ENCODE measurements at places on chromosomes 4 and X.

- DNase-seq, result no peak
Measured at GRCh38 chr4:118225511-118225910, 127.3 kb downstream of the PRSS12 start.

GRCh38 chrX:9638871-9639270, 126.8 kb downstream of the GPR143 start:
- DNase-seq, result no peak

DNA sequence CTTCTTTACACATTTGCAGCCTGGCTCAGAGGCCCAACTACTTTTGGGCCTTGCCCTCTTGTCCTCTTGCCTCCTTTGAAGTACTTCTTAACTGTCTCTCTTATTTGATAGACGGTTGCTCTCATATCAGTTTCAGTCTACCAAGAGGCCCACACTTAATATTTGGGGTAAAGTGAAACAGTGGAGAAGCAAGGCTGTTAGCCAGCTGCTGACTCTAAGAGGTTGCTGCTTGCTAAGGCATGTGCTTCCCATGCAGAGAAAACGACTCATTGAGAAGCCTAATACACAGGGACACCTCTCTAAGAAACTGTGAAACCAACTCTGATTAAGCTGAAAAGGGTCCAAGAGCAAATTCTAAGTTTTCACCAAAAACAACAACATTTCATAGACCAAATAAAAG, 94.6 kb downstream of the PPP3CA start:
- no peak for DNase-seq

- no peak for DNase-seq
Measured at GRCh38 chr4:140037353-140038030, 116.5 kb downstream of the MAML3 start.

DNA sequence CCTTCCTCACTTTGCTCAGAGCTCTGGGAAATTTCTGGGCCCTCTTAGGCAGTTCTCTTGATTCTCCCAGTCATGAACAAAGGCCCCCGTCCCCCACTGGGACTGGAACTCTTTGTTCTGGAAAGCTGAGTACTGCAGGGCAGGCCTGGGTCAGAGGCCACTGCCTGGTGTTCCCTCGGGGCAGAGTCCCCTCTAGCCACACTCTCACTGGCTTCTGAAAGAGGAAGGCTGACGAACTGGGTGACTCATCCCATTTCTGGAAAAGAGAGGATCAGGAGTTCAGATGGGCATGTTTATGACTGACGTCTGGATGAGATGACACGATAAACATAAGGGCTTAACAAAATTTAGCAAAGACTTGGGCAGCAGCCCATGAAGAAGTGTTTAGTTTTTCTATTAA, 47.7 kb downstream of the DDX3X start:
- DNase-seq, result no peak

- no peak for DNase-seq
Measured at GRCh38 chrX:108250654-108251579, 159.3 kb downstream of the ATG4A start.

DNA sequence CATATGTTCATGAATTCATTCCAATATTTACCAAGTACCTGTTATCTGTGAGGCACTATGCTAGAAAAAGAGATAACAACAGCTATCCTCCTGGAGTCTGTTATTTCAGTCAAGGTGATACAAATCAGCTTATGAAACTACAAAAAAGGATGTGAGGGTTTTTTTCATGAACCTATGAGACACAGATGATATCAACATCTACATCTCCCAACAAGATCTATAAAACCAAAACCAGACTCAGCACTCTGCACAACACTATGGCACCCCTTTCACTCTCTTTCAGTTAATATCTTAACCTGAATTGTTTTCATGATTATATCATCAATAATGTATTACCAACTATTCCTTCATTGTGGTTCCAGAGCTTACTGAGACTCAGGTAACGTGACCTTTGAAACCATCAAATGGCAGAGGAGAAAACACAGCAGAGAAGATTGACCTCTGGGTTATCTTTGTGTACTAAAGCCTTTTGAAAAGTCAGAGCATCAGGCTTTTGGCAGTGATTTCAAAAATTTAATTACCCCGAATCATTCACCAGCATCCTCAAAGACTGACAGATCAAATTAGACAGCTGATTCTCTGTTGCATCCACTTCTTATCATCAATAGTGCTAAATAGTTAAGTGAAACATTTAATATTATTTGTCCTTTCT, 244.6 kb upstream of the FTHL17 start:
- no peak for DNase-seq

DNA sequence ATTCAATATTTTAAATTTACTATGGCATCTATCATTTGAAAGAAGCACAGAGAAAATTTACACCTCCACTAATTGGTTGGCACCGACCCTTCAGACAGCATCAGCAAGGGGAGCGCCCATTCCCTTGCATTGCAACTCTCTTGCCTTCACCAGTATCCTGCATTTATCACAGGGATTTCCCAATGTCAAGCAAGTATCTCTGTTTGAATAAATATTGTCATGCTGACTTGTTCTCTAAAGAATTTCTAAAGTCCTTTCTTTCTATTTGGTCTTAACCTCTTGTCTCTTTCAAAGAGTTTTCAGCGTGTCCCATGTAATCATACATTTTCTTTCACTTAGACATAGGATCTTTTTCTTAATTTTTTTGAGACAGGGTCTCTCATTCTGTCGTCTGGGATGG, 10.4 kb downstream of the DCTD start:
- no peak for DNase-seq

DNA sequence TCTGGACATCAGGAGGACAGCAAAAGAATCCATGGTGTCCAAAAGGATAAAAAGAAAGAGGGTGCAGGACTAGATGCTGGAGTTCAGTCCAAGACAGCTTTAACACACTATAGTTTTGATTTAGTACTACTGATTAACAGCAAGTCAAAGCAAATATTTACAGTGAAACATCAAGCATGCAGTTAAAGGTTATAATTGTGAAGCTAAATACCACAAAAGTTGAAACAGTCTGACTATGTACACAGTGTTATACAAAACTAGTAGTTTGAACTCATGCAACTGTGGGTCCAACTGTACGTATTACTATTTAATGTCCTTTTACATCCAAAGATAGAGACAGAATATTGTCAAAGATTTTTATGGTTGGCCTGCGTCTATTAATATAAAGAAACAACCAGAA, 57.6 kb downstream of the CHIC2 start:
- DNase-seq, result no peak

- DNase-seq, result no peak
Measured at GRCh38 chr4:40940317-40940741, 190.6 kb downstream of the NSUN7 start.

DNA sequence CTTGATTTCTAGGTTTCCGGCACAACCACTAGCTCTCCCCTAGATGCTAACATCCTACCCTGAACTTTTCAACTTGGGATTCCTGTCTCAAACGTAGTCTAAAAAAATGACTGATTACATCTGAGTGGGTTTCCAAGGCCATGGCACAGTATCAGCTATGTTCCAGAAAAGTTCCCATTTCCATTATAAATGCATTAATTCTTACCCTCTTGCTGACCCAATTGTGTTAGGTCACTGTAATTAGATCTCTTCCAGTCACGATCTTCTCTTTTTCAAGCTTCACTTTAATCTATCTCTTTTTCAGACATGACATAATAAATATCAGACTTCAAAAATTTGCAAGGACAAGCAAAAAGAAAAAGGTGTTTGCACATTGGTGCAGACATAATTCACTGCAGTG, 50.6 kb upstream of the PDE5A start:
- DNase-seq, result no peak

DNA sequence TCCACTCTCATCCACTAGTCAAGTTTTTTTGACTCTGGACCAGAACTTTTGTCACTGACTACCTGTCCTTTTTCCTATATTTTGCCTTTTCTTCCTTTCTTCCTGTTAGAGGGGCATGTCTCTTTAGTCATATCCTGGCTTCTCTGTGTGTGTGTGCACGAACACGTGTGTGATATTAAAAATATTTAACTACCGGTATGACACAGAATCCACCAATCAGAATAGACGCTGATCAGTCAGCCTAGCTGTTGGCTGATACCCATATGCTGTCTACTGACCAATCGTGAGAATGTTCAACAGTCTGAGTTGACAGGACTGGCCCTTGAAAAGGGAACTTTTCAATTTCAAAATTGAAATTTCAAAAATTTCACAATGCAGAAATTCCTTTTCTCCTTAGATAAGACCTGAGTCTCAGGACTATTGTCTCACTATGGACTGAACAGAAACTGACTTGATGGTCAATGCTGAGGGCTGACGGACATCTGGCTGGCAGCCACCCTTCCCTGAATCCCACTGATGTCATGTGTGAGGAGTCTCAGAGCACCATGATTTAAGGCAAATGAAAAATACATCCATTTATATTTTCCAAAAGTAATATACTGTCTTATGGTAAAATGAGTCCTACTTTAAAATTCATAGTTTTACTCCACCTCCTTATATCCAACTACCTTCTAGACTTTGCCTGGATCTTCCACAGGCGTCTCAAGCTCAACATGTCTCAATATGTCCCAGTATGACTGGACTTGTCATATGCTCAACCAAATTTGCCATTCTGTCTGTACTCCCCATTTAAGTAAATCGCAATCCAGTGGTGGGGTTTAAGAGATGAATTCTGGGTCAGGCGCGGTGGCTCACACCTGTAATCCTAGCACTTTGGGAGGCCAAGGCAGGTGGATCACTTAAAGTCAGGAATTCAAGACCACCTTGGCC, 78.0 kb downstream of the CHRNA9 start:
- DNase-seq, result no peak

- DNase-seq, result no peak
Measured at GRCh38 chr4:6388713-6389112, 83.7 kb downstream of the PPP2R2C start.
